NCI-H1092 (cell line): ENCODE measurements at places on chromosomes 16 and 17.

DNA sequence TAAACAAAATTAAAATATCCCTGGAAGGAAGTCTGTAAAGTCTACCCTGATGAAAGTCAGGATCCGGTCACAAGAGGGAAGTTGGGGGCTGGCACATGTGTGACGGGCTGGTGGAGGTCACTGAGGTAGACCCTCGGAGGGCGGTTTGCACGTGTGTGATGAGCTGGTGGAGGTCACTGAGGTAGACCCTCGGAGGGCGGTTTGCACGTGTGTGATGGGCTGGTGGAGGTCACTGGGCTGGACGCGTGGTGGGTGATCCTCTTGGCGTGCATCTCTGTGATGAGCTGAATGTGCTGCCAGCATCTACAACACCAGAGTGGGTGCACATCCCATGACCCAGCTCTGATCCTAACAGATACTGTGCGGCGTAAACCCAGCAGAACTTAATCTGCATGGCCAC is 43.7 kb upstream of the METRNL start:
- DNase-seq = no peak

DNA sequence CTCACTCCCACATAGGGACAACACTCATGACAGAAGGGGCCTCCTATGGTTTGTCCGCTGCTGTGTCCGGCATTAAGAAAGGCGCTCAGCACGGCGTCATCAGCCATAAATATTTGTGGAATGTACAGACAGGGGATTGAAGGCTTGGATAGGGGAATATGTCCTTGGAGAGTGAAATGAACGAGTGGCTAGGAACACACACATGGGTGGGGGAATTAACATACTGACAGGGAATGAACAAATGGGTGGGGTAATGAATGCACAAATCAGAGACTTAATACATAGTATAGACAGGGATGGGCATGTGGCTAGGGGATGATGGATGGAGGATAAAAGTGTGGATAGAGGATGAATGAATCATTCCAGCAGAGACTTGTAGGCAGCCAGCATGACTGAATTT is 154.0 kb upstream of the HSBP1 start:
- no peak for DNase-seq

DNA sequence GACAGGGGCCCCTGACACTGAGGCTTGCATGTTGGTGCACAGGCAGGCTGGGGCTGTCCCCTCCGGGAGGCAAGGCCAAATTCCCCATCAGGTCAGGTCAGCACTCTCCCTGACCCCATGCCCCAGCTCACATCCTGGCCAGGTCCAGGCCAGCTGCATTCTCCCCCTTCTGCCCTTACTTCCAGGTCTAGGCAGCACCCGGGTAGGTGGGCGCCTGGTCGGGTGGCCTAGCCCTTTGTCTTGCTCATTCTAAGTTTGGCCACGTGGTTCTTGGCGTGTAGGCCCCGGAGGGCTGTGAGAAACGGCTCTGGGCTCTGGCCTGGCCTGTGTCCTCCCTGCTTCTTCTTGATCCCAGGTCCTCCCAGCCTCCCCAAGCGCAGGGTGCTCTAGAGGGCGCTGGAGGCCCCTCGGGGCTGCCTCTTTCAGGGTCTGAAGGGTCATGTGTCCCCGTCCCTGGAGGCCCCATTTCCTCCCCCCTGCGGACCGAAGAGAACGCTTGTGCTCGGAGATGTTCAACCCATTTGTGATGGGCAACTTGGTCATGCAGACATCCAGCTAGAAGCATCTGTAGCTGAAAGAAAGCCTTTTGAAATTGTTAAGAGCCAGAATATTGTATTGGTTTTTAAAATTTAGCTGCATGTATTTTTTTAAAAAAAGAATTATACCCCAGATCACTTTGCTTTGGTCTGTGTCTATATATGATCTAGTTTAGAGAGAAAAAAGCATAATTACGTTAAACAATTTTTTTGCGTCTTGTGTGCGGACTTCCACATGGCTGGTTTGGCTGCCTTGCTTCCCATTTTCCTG is 6.7 kb downstream of the BAHCC1 start:
- no peak for DNase-seq

DNA sequence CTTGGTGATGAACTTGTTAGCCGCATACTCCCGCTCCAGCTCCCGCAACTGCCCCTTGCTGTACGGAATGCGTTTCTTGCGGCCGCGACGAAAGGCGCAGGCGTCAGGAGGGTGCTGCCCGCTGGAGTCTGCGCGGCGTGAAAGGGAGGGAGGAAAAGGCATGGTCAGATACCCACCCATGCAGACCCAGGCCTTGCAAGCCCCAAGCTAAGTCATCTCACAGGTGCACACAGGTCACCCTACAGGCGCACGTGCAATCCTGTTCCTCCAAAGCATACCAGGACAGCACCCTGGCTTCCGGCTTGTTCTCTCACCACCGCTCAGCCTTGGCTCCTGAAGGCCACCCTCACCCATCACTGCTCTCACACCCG is 1.6 kb downstream of the HOXB13 start:
- DNase-seq = no peak

GRCh38 chr17:74433421-74434121 is 1.7 kb downstream of the GPRC5C start:
- DNase-seq = no peak

- DNase-seq = no peak
These were observed 5.3 kb downstream of the DHX38 start for GRCh38 chr16:72098936-72099335.

GRCh38 chr17:44628243-44629188 is 27.8 kb upstream of the MEIOC start:
- DNase-seq = peak; percentile 89
